Astrocyte of the spinal cord (primary cell): ENCODE measurements at places on chromosomes 11 and 22.

DNA sequence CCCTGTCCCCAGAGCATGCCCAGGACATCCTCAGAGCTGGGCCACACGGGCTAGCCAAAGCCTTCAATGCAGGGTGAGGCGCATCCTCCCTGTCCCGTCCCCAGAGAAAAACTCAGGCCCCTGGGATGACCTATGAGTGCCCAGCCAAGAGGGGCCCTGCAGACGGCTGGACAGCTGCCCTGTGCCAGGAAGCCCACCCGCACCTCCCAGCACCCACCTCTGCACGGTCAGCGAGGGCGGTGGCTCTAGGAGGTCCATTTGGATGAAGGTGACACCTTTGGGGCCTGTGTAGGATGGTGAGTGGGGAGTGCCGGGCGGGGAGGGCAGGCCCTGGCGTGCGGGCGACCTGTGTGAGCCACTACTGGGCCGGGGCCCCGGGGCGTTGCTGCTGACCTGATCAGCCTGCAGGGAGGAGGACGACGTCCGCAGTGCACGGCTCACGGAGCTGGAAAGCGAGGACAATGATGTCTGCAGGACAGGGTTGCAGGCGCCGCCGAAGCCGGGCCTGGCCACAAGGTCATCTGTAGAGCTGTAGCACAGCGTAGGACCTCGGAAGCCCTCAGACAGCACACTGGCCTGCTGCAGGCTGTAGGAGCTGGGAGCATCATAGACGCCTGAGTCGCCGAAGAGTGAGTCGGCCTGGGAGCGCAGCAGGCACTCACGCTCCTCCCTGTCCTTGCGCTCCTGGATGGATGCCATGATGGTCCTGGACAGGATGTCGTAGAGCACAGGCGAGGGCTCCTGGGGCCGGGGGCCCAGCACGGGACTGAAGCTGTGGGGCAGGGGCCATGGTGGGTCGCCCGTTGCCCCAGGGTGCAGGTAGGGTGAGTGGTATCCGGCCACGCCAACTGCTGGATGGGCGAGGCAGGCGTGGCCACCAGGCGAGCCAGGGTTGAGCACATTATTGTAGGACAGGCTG, 180.5 kb downstream of the IGLL1 start:
- no peak for DNase-seq

DNA sequence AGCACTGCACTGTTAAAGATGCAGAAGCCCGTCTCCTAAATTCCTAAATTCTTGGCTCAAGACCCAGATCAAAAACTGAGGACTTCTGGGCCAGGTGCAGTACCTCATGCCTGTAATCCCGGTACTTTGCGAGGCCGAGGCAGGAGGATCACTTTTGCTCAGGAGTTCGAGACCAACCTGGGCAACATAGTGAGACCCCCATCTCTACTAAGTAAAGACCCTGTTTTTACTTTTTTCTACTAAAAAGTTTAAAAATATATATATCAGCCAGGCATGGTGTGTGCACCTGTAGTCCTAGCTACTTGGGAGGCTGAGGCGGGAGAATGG, 29.7 kb downstream of the PDGFB start:
- DNase-seq, result no peak

- DNase-seq, result no peak
These were observed 20.8 kb downstream of the KCNE3 start for GRCh38 chr11:74446532-74446938.

DNA sequence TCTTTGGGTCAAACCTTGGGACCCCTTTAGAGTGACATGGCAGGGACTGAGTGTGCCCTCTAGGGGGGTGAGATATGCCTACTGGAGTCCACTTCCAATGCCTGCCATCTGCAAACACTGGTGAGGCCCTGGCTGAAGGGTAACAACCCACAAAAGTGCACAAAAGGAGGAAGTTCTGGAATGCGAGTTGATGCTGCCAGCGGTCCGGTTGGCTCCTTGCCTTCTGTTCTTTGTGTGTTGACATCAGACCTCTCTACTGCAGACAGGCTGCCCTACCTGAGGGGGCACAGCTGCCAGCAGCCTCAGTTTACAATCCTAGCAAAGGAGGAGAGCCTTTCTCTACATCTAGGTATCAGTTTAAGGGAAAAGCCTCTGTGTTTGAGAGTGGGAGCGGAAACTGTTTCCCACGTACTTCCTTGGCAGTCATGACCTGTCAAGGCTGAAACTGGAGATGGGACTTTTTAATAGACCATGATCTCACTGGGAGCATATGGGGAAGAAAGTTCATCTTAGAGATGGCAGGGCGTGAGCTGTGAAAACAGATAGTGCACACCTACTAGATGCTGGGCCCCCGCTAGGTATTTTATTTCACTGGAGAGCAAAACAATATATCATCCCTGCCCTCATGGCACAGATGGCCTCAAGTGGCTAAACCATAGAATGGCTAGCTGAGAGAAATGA, 27.2 kb downstream of the BMAL1 start:
- DNase-seq, result no peak

DNA sequence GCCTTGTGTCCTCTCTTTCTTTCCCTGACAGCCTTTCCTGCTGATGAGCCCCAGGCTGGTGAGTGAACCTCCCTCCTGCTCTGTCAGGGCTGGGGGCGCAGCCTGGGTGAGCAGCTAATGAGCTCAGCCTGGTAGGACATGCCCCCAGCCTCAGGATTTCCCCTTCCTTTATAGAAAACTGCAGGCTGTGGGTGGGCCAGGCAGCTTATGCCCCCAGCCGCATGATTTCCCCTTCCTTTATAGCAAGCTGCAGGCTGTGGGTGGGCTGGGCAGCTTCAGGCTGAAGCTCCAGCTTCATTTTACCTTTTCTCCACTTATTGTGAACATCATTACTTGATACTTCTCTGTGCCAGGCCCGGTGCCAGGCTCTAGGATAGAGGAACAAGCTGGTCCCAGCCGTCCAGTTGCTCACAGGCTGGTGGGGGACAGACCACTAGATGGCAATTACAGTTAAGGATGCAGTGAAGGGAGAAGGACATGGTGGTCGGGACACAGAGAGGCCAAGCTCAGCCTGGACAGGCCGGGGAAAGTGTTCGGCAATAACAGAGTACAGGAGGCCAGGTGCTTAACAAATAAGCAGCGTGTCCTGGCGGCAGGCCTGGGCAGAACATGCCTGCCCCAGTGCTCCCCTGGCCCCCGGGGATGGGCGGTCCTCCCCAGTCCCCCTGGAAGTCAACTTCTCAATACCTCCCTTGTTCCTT, 5.3 kb downstream of the LGALS12 start:
- DNase-seq, result no peak

DNA sequence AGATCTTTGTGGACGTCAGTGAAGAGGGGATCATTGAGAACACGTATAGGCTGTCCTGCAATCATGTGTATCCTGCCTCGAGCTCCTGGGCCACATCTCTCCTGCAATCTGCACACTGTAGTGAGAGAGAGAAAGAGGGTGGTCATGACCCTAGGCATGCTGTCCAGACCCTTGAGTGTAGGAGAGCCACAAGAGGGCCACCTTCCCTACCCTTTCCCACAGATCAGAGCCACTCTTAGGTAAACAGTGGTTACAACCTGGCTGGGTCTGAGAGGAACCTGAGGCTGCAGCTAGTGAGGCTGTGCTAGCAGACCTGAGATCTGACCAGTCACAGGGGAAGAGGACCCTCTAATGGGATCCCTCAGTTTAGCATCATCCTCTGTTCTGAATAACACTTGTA, 3.9 kb upstream of the IL18BP start:
- no peak for DNase-seq

GRCh38 chr22:47849576-47849975, 1087.1 kb downstream of the TBC1D22A start:
- DNase-seq, result no peak

DNA sequence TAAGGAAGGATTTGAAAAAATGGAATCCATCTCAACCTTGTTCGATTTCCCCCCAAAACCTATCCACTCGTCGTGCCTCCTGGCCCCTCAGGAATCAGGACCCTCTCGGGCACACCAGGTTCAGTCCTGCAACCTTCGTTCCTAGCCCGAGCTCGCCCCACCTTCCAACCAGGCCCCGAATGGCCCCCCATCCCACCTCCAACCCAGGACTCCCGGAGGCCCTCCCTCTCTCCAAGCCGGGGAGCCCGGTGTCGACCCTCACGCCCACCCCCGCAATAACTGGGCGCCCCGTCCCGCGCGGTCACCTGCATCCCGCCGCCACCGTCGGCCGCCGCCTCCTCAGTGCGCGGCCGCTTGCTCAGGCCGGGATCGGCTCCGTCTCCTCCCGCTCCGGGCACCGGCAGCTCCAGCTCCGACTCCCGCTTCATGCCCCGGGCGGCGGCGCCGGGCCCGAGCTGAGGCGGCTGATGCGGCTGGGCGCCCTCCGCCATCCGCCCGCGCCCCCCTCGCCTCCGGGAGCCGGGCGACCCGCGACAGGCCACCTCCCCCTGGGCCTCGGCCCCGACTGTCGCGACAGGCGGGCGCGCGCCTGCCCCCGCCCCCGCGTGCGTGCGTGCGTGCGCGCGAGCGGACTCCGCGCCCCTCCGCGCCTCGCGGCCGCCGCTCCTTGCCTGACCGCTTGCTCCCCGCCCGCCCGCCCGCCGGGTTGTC, 534 bp downstream of the RBFOX2 start:
- peak; percentile 15 for DNase-seq

DNA sequence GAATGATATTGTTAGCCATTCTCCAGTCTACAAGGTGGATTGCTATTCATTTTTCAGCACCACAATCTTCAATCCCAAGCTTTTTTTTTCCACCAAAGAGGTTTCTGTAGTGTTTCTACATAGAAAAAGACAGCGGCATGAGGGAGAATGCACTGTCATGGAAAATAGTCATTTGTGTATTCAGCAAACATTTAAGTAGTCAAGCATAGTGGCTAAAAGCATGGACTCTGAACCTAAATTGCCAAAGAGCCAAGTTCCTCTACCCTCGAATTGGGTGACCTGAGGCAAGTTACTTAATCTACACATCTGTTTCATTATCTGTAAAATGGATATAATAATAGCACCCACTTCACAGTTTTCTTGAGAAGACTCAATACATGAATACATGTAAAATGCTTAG, 14.2 kb downstream of the GAS2 start:
- no peak for DNase-seq

DNA sequence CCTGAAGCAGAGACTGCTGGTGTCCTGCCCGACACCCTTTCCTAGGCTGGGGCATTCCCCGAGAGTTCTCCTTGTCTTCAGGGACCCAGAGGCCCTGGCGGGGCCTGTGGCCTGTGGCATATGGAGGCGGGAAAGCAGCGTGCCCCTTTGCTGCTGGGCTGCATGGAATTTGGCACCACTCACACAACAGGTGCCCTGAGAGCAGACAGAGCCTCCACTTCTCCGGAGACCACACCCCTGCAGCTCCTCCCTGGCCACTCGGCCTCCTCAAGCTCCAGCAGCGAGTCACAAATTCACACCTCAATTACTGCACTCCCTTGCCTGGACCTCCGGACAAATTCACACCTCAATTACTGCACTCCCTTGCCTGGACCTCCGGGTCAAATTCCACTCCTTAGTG, 1375.2 kb downstream of the TBC1D22A start:
- no peak for DNase-seq

DNA sequence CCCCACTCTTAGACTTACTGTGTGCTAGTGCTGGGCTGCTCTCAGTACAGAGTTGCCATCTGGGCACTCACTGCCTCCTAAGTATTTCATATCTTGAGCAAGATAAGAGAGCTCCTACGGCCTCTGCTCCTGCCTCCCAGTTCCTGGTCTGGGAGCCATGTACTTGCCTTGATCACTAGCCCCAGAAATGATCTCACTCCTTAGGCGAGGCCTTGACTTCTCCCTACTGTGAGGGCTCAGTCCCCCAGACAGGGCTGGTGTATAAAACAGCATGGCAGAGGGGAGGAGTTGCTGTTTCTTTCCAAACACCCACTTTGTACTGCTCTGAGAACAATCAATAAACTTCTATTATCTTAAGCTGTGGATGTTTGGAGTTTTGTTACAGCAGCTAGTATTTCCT, 47.4 kb upstream of the TP53I11 start:
- no peak for DNase-seq

DNA sequence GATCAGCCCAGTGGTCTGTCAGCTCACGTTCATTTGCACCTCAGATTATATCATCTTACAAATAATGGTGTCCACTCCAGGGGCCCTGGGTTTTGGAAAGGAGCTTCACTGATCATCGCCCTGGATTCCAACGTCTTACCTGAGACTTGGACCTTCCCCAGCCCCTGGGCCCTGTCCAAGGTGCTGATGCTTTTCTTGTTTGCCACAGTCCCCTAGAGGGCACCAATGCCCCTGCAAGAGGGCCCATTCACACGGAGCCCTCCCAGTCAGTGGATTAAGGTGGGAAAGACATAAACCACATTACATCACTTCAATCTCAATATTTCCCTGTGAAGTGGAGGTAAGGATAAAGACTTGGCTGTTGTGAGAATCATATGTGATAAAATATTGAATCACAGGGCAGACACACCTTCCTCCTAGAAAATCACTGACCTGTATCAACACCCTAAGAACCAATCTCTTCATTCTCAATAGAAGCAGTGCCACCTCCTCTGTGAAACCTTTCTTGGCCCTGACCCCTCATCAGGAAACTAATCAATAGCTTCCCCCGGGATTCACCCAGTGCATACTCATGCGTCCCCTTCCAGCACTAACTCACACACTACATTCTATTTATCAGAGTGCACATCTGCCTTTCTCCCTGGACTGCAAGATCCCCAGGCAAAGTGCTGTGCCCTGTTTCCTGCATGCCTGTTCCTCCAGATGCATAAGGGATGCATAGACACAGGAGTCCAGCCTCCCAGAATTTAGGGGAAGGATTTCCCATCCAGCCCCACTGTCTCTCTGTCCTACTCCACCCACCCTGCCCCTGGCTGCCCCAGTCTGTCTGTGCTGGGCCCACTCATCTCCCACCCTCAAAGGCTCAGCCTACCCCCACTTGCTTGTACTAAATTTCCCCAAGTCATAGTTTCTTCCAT, 167.0 kb downstream of the BUD13 start:
- peak; percentile 10 for DNase-seq

DNA sequence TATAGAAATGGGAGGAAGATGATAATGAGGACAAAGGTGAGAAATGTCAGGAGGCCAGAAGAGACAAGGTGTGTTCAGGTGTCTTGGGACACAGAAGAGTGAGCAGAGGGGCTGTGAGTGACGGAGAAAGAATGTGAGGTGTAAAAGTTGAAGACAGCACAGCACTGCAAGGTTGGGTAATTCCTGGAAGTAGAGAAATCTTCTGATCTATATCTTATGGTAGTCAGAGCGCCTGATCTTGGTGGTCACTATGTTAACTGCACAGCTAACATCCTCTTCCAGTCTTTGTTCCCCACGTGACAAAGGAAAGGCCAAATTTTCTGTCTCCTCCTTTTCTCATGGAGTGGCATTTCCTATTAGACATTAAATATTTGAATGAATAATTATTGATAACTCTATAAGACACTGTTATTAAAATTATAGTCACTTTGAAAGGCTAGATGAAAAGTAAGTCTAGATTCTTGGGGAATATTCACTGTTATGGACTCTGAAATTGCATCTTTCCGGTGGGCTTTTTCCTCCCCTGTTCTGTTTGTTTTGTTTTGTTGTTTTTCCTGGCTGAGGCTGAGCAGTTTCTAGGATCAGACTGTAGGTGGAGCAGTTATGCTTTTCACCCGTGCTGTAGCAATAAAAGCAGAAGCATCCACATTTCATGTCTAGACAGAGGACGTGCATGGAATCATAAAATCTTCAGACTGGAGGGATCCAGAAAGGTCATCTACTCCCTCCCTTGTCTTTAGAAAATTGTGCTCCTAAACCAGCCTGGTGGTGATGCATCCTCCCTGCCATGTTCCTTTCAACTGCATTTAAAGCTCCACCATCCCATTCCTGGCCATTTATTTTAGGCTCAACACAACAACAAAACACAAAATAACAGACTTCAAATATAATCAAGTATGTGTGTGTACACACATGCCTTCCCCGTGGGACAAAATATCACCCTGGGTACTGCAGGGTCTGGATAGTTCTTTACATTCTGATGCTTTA, 26.6 kb downstream of the SC5D start:
- DNase-seq, result peak; percentile 41
